ENCODE measurements at places on chromosomes 2 and 18.

- no peak for DNase-seq
Measured at GRCh38 chr2:34808426-34808825, 1209.3 kb upstream of the FAM98A start.

DNA sequence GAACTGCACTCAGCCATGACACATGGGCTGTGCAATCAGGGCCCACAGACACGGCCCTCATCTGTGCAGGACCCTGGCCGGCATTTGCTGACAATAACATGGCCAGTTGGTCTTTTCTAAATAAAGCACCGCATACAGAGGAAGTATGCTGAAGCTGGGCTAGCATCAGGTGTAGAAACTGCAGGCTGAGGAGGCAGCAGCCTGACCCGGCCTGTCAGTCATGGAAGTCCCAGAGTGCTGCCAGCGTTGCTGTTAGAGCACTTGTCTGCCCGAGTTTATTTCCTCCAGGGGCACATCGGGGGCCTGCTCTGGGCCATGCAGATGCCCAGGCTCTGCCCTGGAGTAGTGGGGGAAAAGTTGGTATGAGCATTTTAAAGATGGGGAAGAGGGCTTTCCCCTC, 4.1 kb upstream of the PTPN18 start:
- no peak for DNase-seq

- no peak for DNase-seq
Measured at GRCh38 chr2:194705398-194705797, 951.6 kb upstream of the SLC39A10 start.

GRCh38 chr2:3301001-3301400, 76.6 kb downstream of the EIPR1 start:
- DNase-seq, result no peak
